Fibroblast of lung (primary cell): ENCODE measurements at places on chromosomes 5 and 9.

- DNase-seq: no peak
Measured at GRCh38 chr5:173451031-173451430, 122.8 kb upstream of the STC2 start.

DNA sequence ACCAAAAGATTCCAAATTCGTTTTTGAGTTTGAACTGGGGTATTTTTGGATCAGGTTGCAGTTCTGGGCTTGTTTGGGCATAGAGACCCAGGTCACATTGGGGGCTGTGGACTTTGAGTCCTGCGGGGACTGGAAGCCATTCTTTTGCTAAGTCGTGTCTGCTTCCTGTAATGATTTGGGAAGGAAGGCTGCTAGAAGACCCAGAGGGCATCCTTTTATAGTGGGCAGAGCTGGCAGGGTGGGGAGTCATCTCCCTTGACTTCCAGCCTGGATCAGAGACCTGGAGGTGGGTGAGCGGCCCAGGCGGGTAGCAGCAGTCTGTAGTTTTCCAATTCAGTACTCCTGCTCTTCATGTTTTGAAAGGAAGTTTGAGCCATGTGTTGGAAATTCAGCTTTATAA is 11.3 kb downstream of the ZNF618 start:
- DNase-seq: no peak

DNA sequence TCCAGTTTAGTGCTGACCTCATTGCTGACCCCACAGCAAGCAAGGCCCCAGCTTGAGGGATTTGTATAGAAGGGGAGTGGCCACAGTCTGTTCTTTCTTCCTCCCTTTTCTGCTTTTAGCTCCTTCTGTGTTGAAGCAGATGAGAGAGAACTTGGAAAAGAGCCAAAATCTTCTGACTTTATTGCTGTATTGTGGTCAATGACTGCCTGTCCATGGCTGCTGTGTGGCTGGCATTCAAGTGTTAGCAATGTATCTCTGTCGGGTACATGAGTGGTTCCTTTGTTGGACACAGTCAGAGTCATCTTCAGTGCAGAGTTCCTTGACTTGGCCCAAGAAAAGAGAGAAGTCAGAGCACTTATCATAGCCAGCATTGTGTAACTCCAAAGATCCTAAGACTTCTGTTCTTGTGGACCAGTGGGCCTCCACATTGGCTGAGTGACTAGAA is 154.1 kb downstream of the LRRC70 start:
- peak; percentile 1 for DNase-seq

DNA sequence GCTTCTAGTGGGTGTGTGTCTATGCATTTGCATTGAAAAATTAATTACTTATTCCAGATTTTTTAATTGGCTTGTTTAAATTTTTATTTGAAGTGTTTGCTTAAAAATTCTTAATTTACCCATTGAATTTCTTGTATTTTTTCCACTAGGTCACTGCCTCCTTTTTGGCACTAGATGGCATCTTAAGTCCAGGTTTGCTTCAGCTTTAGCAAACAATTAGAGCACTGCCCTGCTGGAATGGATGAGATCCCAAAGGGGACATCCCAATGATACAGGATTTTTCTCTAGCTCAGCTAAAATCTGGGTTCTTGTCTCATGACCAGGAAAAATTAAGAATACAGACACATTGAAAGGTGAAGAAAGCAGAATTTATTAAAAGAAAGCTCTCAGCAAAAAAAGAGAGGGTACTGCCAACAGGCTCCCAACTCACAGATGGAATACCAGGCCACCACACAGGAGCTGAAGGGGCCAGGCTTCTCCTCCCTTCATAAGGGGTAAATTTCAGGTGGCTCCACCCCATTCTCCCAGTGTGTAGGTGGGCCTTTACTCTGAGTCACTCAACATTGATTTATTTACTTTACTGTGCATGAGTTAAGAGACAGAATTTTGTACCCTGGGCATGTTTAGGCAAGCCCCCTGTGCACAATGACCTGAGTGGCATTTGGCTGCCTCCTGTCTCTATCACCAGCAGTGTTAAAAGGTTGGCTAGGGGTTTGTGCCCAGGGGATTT is 532.4 kb downstream of the ANXA1 start:
- DNase-seq: peak; percentile 39

DNA sequence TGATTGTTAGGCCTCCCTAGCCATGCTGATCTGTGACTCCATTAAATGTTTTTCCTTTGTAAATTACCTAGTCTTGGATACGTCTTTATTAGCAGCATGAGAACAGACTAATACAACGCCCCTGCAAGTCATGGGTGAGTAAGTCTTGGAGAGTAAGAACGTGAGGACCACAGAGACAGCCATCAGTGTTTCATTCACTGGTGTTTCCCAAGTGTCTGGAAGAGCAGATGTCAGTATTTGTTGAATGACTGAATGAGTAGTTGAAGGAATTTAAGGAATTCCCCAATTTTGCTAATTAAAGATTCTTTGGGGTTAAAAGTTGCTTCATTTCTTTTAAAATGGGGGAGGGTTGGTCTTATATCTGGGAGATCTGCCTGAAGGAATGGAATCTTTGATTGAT is 178.8 kb downstream of the TRIO start:
- no peak for DNase-seq

- no peak for DNase-seq
Measured at GRCh38 chr5:127053049-127053448, 20.3 kb downstream of the C5orf63 start.

DNA sequence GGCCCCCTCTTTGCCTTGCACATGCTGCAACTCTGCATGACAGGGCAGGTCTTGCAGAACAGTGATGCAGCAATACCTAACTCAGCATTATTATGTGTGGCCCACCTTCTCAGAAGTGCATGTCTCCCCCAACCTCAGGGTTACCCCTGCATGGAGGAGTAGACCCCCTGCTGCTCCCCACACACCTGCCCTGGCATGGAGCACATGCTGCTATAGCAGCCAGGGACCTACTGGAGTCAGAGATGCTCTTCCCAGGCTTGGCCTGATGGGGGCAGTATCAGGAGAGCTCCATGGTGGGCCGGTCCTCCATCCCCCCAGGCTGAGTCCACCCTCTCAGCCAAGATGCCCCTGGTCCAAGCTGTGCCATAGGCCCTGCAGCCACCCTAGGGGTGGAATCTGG is 13.2 kb upstream of the BOD1 start:
- no peak for DNase-seq

- DNase-seq: peak; percentile 53
Measured at GRCh38 chr9:78369639-78370219, 72.8 kb downstream of the PSAT1 start.

DNA sequence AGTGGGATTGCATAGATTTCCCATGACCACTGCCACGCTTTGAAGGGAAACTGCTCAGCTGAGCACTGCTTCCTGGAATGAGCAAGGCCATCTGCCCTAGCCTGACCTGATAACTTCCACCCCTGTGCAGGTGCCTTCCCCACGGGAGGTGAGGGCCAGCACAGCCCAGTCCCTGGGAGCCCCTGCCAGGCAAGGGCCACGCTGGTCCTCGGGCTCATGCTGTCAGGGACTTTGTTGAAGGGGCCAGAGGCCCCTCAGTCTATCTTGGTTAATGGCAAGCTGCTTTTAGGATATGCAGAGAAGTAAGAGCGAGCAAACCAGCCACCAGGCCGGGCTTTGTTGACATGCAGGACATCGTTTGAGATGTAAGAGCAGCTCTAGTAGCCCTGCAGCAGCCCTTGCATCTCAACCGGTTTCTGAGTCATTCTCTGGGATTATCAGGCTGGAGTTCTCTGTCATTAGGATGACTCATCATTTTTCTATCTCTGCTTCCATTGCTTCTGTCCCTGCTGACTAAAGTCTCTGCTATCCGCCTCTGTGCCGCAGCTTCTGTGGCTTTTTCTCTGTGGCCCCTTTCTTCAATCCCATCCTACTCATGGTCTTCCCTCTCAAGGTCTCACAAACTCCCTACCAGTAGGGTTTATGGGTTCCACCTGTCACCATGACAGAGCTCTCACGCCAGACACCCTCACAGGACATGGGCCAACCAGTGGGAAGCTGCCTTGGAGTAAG is 30.6 kb upstream of the IQGAP2 start:
- DNase-seq: peak; percentile 86

DNA sequence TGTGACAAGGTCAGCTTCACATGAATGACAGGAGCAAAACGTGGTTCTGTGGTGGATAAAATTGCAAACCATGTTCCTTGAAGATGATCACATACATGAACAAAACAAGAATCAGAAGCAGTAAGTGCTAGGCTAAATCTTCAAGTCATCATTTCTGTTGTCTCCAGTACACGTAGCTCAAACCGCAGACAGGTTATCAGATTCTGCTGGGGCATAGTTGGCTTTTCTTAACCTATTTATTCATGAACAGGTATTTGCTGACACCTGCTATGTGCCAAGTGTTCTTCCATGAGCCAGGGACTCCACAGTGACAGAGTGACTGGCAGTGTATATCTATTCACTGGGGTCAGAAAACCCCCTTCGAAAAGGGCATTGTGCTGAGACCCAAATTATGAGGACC is 20.8 kb downstream of the MFAP3 start:
- DNase-seq: no peak

- peak; percentile 20 for DNase-seq
Measured at GRCh38 chr9:108869092-108869725, 7.1 kb downstream of the ACTL7A start.

GRCh38 chr5:123262216-123262823 is 160.9 kb downstream of the CEP120 start:
- no peak for DNase-seq

DNA sequence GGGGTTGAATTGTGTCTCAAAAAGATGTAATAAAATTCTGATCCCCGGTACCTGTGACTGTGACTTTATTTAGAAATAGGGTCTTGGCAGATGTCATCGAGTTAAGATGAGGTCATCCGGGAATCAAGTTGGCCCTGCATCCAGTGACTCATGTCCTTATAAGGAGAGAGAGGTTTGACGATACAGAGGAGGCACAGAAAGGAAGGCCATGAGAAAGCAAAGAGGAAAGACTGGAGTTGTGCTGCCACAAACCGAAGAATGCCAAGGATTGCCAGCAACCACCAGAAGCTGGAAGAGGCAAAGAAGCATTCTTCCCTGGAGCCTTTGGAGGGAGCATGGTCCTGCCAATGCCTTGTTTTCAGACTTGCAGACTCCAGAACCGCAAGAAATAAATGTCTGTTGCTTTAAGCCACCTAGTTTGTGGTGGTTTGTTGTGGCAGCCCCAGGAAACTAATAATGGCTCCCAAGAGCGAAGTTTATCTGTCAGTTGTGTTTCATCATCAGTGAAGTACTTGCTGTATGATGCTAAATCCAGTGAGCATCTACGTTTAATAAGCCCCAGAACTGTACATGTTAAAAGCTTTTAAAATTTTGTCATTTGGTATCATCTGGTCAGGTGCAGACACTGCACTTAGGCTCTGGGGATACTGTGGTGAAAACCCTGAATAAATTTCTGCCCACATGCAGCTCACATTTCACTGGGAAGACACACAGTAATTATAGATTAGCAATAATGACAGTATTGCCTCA is 114.8 kb downstream of the TLE4 start:
- peak; percentile 71 for DNase-seq

GRCh38 chr5:144201588-144201987 is 30.9 kb downstream of the KCTD16 start:
- no peak for DNase-seq

- DNase-seq: peak; percentile 33
Measured at GRCh38 chr5:178145965-178146820, 7.5 kb downstream of the NHP2 start.
